ENCODE measurements at places on chromosomes 3 and 15.

DNA sequence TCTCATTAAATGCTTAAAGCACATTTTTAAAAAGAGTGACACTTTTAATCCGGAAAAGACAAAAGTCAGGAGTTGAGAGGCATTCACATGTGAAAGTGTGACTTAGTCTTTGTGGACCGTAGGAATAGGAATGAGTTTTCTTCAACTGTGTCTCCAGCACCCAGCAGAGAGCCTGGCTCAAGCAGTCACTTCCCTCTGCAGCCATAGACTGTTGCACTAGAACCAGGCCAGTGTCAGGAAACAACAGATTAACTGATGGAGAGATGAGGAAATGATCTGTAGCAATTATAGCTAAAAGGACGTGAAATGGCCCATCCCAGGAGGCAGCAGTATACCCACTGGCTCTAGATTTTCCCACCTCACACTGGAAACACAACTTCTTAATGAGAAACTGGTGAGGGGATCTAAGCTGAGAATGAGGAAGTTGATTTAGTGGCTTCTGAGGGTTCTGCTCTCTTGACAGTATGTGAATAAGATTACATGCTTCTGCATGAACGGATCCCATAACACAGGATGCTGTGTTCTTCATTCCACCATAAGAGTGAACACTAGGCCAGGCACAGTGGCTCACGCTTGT lies 19.8 kb downstream of the CFAP92 start:
- no peak for DNase-seq

GRCh38 chr3:193665370-193665989 lies 72.5 kb downstream of the OPA1 start:
- peak; percentile 7 for DNase-seq

DNA sequence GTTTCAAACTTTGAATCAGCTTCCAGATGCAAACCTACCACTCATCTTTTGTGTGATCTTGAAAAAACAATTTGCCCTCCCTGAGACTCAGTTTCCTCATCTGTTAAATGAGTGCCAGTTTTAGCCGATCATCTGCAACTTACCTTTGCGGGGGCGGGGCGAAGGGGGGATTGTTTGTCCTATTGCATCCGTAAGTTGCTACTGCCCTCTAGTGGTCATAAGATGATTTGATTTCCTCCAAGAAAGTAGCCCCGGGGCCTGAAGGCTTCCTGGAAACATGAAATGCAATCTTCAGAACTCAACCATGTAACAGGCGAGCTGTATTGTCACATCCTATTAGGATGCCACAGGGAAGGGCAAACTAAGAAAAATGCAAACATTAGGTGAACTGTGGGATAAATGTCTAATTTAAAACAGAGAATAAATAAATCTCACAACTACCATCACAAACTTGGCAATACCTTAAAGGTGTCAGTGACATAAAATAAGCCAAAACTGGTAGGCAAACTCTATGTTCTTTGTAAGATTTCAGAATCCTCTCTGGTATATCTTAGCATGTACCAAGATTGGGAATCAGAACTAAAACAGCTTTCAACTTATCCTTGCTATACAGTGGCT lies 63.5 kb upstream of the CLDN18 start:
- peak; percentile 37 for DNase-seq

GRCh38 chr3:134003066-134003465 lies 26.7 kb downstream of the SLCO2A1 start:
- no peak for DNase-seq

GRCh38 chr3:159964166-159964973 lies 24.3 kb upstream of the IL12A start:
- no peak for DNase-seq

DNA sequence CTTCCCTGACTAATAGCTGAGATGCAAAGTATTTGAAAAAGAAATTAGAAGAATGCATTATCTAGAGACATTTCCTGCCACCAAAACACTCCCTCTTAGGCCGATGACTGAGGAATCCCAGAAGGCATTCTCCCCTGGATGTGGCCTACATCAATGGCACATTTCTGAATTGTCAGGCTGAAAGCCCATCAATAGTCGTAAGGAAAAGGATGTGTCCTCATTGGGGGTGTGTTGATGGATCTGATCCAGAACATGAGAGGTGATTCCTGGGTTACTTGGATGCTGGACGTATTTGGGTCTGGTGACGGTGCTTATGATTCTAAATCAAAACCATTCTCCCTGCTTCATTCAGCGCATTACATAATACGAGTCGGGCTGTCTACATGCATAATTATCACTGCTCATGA lies 216.9 kb upstream of the CDIN1 start:
- no peak for DNase-seq

- DNase-seq: no peak
Measured at GRCh38 chr3:4889896-4890295, 89.3 kb upstream of the BHLHE40 start.

DNA sequence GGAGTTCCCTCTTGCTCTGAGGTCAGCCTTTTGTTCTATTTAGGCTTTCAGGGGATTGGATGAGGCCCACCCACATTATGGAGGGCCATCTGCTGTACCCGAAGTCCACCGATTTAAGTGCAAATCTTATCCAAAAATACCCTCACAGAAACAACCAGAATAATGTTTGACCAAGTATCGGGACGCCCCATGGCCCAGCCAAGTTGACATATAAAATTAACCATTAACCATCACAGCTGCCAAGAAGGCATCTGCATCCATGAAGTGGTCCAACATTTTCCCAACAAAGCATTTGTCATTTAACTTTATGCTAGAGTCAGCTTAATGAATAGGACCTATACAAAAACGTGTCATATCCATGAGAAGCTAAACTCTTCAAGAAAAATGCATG lies 46.2 kb upstream of the TBC1D23 start:
- no peak for DNase-seq

DNA sequence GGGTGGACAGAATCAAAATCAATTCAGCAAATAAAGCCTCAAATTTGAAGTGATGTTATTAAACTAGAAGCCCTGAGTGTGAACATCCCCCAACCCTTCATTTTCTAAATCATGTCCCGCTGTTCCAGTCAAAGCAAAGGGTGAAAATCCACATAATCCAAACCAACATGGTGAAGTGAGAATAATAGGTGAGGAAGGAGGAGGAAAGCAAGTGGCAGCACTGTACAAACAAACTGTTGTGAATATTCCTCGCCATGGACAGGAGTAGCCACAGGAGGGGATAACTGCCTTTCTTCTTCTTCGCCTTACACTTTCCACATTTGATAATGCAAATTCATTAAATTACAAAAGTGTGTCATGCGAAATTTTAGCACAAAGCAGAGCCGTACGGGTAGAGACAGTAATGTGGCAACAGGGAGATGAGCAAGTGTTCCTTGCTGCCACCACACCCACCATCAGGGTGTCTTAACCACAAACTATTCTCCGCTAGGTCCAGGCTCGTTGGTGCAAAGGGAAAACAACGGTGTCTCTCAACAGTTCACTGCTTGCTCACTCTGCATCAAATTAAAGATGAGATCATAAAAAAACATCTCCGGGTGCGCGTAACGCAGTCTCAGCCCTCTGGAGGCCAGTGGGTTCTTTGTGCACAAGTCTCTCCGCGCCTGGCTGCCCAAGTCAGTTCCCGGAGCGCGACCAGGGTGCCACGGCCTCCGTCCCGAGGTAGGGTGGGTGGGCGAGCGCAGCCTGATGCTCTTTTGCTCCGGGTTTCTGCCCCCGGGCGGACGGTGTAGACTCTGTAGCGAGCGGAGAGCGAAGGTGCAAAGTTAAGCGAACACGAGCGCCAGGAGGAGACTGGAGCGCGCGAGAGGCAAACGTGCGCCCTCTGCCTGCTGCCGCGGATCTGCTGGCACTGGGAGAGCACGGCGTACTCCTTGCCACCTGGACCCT lies 6.7 kb downstream of the EPHA3 start:
- peak; percentile 21 for DNase-seq

- no peak for DNase-seq
Measured at GRCh38 chr15:39242345-39242744, 338.5 kb upstream of the THBS1 start.

- DNase-seq: no peak
Measured at GRCh38 chr15:51849860-51850259, 20.4 kb downstream of the TMOD3 start.

- DNase-seq: no peak
Measured at GRCh38 chr3:31242026-31242960, 290.4 kb upstream of the STT3B start.

GRCh38 chr15:64717735-64718495 lies 57.5 kb downstream of the RBPMS2 start:
- no peak for DNase-seq

- peak; percentile 28 for DNase-seq
Measured at GRCh38 chr3:45199837-45200648, 26.0 kb downstream of the TMEM158 start.

- DNase-seq: no peak
Measured at GRCh38 chr15:98844261-98844660, 163.3 kb downstream of the PGPEP1L start.

- peak; percentile 57 for DNase-seq
Measured at GRCh38 chr15:26891448-26892181, 24.8 kb downstream of the GABRA5 start.

DNA sequence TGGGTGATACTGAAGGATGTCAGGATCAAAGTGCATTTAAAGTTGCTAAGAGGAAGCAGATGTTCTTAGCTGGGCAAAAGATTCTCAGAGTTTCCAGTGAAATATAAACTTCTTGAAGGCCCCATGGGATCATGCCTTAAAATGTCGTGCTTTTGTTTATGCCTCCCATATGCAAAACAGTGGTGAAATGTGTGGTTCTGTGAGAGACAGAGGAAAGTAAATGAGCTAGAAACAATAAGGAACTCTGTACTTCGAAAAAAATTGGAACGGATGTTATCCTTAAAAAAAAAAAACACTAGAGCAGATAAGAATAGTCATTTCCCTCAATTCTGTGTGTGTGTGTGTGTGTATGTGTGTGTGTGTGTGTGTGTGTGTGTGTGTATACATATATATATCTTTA lies 497.0 kb upstream of the TBL1XR1 start:
- DNase-seq: peak; percentile 82

DNA sequence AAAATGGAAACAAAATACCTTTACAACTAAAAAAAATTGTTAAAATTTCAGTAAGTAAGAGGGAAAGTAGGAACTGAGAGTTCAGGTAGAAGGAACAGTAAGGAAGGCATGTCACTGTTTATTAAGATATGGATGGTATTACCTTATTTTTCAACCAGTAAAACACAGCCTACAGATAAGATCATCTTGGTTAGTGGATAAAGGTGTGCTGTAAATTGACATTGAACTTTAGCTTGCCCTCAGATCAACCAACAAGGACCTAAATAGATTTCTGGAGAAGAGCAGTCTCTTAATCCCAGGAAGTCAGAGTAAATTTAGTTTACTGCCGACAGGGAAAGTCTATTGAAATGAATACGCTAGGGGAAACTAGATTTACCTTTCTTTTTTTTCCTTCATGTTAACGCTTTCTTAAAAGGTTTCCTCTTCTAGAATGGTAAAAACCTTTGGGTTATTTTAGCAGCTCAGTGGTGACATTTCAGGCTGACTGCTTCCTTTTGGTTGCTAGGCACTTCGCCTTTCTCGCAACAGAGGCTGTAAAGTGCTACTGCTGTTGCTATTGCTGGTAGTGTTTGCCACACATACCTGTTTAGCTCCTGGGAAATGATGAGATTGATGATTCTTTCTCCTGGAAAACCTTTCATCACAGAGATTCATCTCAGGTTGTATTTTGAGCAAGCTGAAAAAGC lies 12.9 kb downstream of the DZIP3 start:
- no peak for DNase-seq

DNA sequence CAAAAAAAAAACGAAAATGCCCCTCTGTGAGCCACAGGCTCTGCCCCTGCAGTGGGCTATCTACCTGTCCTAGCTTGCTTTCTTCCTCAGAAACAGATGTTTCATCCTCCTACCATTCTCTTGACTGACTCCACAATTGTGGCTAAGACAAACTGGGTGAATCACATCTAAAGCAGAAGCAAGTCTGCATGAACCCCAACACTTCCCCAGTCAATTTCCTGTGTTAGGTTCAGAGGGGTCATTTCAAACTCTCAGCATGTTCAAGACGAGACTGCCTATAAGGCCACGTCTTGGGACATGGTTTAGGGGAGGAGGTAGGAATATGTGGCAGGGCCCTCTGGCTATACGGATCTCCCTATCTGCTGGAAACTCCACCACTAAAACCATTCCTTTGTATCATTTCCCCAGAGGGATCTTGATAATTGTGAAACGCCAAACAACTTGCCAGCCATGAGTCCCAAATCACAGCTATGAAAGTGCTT lies 28.6 kb upstream of the ANKDD1A start:
- DNase-seq: no peak

- DNase-seq: no peak
Measured at GRCh38 chr15:65660927-65661326, 39.2 kb downstream of the SLC24A1 start.

Measured in smooth muscle cell of the brain vasculature (primary cell).